M059J (cell line): ENCODE measurements at places on chromosomes 13 and 19.
A peak's percentile ranks its signal among the peaks of the same experiment; 100 is the strongest.

DNA sequence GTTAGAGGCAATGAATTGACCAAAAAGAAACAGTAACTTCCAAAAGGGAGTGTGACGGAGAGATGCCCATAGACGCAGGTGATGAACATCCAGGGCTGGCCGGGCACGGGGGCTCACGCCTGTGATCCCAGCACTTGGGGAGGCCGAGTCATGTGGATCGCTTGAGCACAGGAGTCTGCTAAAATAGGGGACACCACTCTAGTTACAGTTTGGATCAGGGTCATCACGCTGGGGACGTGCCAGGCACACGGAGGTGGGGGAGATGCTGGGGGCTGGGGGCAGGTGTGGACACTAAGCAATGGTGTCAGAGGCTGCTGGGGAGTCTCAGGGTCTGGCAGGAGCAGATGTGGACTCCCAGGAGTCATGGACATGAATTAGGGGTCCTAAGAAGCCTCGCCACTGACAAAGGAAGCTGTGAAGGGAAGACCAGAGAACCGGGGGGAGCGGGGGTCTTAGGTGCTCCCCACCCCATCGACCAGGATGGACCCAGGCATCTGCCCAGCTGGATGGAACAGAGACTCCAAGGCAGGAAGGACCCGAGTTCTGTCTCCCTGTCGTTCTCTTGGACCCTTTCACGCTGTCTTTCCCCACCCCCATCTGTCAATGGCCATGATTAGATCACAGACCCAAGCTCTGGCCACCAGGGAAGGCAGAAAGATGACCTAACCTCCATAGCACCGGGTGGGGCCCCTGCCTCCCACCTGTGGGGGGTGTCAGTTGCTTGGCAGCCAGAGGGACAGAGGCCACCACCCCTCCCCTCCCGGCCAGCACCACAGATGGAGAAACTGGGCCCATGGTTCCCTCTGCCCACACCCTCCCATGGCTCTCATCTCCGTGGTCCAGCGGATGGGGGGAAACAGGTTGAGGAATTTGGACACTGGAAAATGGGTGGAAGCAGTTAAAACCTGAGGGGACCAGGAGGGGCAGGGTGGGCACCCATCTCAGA is 19.6 kb downstream of the CCDC8 start:
- no peak for DNase-seq

DNA sequence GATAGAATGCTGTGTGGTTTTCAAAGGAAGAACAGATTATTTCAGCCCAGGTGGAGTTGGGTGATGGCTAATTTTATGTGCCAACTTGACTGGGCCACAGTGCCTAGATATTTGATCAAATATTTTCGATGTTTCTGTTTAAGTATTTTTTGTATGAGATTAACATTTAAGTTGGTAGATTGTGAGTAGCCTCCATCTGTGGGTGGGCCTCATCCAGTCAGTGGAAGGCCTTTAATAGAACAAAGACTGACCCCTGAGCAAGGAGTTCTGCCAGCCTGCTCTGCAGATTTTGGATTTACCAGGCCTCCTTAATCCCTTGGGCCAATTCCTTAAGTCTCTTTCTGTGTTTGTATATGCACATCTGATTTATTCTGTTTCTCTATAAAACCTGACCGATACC is 13.9 kb downstream of the LSM14A start:
- DNase-seq = no peak

GRCh38 chr19:685454-685931 is 9.3 kb downstream of the FSTL3 start:
- DNase-seq = no peak

- no peak for DNase-seq
Measured at GRCh38 chr13:27973291-27973690, 4.2 kb upstream of the CDX2 start.

GRCh38 chr19:13055213-13056051 is 47.2 kb downstream of the LYL1 start:
- DNase-seq = peak; percentile 92

- peak; percentile 87 for DNase-seq
Measured at GRCh38 chr19:7492142-7492541, 3.3 kb upstream of the PEX11G start.

GRCh38 chr13:100573121-100573520 is 15.5 kb downstream of the GGACT start:
- DNase-seq = peak; percentile 68

- DNase-seq = no peak
Measured at GRCh38 chr19:47104680-47105079, 8.9 kb downstream of the ZC3H4 start.

- no peak for DNase-seq
Measured at GRCh38 chr13:22506096-22506691, 674.6 kb upstream of the SGCG start.
